NCI-H524 treated with DMSO at 0.1 percent for 48 hours (cell line): ENCODE measurements at places on chromosomes 11 and 22.

GRCh38 chr11:64086258-64087123 lies 50.8 kb downstream of the FLRT1 start:
- no peak for DNase-seq

DNA sequence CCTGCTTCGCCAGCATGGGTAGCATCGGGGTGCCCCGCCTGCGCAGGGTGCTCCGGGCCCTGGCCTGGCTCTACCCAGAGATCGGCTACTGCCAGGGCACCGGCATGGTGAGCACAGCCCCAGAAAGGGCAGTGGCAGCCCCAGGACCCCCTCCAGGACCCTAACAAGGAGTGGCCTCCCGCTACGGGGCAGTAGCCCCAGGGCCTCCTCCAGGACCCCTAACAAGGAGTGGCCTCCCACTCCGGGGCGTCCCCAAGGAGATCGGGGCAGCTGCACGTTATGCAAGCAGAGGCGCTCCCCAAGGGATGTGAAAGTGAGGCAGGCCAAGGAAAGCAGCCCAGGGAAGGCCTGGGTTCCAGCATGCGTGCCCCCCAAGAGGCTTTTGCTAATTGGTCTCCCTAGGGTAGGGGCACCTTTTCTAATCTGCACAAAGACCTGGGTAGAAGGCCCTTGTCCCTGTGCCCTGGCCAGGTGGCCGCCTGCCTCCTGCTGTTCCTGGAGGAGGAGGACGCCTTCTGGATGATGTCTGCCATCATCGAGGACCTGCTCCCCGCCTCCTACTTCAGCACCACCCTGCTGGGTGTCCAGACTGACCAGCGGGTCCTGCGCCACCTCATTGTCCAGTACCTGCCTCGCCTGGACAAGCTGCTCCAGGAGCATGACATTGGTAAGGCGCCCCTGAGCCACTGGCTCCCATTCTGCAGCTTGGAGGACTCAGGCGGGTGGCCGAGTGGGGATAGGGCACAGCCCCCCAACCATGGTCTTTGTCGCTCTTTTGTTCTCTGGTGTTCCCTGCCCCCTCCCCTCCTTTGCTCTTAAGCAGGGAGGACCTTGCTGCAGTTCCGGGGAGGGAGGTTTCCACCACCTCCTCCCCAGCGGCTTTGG lies 35.0 kb downstream of the SGSM3 start:
- DNase-seq = no peak

DNA sequence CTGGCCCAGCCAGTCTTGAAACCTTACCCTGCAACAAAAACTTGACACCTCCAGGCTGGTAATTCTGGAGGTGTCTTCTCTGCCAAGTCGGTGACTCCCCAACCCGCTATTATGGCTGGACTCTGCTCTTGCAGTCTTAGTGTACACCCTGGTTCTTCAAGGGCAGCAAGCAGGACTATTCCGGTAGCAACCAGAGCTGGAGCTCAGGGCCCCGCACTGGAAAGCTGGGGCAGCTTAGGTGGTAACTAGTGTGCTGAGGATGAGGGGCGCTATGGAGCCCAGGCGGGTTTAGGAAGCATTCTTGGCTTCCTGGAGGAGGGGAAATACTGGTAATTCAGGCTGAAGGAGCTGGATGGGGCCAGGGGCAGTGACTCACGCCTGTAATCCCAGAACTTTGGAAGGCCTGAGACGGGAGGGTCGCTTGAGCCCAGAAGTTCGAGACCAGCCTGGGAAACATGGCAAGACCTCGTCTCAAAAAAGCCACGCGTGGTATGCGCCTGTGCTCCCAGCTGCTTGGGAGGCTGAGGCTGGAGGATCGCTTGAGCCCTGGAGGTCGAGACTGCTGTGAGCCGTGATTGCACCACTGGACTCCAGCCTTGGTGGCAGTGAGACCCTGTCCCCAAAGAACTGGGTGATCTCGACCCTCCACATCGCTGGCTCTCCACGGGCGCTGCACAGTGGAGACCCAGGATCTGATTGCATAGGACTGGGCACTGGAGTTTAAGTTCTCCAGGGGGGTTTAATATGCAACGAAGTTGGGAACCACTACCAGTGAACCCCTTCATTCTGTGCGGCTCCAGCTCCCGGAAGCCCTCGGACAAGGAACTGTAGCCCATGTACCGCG lies 10.6 kb upstream of the AIFM3 start:
- no peak for DNase-seq

GRCh38 chr11:109641549-109641948 lies 219.6 kb downstream of the C11orf87 start:
- DNase-seq = no peak

DNA sequence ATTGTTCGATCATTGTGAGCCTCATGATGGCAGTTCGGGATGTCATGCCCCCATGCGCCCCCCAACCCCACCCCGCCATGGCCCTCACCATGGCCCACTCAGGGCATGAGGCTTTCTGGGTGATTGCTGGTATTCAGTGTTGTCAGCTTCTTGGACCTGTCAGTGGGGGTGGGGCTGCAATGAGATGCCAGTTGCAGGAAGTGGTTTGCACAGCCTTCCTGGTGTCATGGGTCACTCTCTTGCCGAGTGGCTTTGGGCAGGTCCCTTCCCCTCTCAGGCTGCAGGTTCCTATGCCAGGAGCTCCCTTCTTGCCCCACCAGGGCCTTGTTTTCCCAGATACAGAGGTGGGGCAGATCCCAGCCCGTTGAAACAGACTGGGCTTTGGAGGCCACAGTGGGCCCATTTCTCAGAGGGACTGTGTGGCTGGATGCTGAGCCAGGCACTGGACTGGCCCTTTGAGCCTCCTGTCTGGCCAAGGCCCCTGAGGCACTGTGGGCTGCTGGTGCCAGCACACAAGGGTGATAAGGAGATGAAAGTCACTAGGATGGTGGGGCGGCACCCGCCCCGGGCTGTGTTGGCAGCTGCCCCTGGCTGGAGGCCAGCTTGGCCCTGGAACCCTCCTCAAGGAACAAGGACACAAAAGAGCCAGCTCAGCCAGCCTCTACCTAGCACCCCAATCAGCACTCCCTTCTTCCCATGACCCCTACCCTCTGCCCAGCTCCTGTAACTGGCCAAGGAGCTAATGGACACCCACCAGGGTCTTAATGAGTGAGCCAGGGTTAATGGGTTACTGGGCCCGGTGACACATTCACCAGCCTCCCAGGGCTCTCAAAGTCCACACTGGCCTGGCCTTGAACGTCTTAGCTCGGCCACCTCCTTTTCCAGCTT lies 1.5 kb upstream of the GGT1 start:
- DNase-seq = no peak

GRCh38 chr11:17352950-17353820 lies 1.6 kb downstream of the NCR3LG1 start:
- peak; percentile 40 for DNase-seq

DNA sequence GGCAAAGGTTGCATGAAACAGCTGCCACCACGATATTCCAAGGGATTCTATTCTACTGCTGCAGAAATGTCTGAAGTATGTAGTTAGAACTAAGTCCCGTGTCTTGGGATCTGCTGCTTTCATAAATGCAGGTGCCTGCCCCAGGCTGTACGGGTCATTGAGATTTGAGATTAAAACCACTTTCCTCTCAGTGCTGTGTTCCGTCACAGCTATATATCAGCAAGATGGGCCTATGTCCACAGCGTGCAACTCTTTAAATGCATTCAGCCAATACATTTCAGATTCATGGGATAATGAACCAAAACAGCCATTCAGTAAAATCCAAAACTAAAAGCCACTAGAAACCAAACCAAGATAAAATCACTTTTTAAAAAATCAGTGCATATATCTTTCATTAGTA lies 107.3 kb upstream of the LUZP2 start:
- no peak for DNase-seq

DNA sequence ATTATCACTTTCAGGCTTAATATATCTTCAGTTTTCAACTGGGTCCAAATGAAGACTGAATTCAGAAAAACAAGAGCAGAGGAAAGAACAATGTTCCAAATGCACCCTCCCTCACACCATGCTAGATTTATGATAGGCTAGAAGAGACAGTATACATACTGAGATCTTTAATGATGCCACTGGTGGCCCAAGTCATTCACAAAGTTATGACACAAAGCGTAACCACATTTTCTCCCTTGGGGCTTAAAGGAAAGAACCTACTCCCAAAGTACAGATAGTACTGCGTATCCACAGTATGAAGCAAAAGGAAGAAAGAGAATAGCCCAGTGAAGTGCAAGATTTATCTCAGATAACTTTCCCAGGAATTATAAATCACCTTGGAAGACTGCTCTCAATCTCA lies 10.9 kb upstream of the SOX6 start:
- no peak for DNase-seq

GRCh38 chr11:32172848-32173834 lies 82.3 kb downstream of the RCN1 start:
- no peak for DNase-seq

- no peak for DNase-seq
Observed at GRCh38 chr22:33515795-33516194, 404.5 kb downstream of the LARGE1 start.

DNA sequence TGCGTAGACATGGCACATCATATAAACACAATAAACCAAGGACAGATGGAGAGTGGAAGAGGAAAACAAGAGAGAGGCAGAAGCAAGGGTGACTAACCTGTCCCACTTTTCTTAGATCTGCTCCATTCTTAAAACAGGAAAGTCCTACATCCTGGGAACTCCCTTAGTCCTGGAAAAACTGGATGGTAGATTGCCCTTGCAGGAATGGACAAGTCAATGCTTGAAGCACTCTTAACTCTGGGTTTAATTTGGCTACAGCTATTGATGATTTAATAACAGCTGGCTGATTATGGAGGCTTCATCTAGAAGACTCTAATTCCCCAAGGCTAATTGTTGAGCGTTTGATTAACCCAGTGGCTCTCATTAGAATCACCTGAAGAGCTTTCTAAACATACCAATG lies 258.8 kb downstream of the MIAT start:
- DNase-seq = no peak
